ENCODE measurements at places on chromosomes 13 and 19.

DNA sequence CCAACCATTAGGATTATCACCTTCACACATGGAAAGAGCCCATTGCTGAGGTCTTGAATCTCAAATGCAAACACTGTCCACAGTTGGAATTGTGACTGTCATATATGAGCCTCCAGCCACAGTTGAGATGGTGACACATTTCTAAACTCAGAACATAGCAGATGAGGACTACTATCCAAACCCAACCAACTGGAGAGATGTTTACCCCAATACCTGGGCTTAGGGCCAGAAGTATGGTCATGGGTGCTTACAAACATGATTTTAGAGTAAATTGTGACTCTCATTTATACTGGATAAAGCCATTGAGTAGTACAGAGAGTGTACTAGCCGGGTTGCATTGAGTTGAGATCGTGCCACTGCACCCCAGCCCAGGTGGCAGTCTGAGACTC, 14.0 kb upstream of the ZNF681 start:
- DNase-seq, result no peak

DNA sequence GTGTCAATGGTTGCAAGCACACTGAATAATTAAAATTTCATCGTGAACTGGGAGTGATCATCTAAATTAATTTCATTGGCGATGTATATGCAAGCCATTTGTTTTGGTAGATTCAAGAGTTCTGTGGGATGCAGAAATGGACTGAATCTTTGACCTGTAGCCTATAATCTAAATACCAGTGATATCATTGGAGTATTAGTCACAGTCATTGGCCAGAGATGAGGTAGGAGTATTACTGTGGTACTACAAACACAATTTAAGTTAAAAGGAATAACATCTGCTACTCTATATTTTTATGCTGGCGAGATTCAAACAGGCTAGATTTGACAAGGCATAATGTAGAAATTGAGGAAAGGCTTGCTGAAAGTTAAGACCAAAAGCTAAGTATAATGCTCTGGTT, 14.0 kb downstream of the FRY start:
- no peak for DNase-seq

- DNase-seq, result no peak
These were observed 32.8 kb downstream of the ELL start for GRCh38 chr19:18488838-18489626.

- no peak for DNase-seq
These were observed 21.9 kb downstream of the RFX1 start for GRCh38 chr19:13984186-13984585.

DNA sequence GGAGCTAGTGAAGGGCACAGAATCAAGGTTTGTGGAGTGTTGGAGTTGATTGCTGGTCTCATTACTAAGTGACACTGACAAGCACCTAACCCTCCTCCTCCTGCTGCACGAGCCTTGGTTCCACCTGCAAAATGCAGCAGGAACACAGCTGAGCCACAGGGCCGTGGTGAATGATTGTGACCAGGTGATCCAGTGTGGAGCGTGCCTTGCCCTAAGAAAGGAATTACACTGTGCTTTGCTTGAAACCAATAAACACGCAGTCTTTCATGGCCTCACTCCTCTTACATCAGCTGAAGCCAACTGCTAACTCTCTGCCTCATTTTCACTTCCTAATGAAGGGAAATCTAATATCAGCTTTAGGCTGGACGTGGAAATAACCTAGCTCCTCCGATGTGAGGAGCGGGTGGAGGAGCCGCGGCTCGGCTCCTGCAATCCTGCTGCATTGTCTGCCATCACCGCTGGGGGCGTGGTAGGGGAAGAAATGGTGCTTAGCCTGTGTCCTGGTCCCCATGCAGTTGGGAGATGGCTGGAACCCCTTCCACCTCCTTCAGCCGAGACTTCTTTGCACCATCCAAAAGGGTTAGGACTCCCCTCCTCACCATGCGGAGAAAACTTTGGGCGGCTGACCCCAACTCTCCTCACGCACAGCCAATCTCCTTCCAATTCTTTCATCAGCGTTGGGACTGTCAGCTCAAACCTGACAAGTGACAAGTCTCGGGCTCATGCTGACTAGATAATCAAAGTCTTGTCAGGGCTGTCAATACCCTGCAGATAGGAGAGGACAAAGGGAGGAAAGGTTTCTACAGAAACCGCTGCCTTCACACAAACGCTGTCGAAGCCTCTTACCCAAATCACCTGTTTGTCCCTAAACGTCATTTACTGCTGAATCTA, 427.9 kb downstream of the ZNF536 start:
- DNase-seq, result no peak

GRCh38 chr19:32869966-32870573, 503 bp upstream of the SLC7A9 start:
- DNase-seq, result no peak

- no peak for DNase-seq
These were observed 179.2 kb downstream of the ABCC4 start for GRCh38 chr13:95122063-95122462.

GRCh38 chr19:3513229-3514140, 7.4 kb downstream of the FZR1 start:
- no peak for DNase-seq

GRCh38 chr19:14361824-14362223, 19.4 kb upstream of the ADGRE5 start:
- no peak for DNase-seq

GRCh38 chr13:54004026-54004699, 975.5 kb downstream of the OLFM4 start:
- no peak for DNase-seq

DNA sequence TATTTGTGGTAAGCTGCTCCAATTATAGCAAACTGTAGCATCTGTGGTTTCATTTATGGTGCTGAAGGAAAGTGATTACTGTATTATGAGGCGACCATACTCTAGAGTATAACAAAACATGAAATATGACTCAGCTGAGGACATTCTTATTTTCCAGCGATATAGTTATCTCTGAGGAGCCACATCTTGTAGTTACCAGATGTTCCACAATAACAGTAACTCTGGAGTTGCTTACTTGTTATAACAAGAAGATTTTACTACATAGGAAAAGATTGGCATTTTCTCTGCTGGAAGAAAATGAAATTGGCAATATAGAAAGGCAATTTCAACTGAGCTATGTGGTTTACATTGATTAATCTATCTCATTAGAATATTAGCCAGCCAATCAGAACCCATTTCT, 1634.2 kb downstream of the PCDH9 start:
- DNase-seq, result no peak

DNA sequence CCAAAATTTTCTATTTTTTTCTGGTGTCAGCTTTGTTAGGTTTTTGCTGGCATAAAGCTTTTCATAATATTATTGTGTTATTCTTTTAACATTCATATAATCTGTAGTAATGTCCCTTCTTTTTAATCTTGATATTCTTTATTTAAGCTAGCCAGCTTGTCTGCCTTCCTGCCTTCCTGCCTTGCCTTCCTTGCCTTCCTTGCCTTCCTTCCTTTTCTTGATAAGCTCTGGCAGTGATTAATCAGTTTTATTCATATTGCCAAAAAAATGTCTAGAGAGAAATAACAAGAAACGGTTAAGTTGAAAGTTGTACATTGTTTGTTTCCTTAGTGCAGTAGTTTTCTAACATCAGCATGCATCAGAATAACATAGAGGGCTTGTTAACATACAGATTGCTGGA, 257.5 kb downstream of the MAB21L1 start:
- DNase-seq, result no peak

- DNase-seq, result no peak
These were observed 75.5 kb upstream of the ADGRE5 start for GRCh38 chr19:14305706-14306105.

GRCh38 chr13:102983496-102983895, 82.7 kb downstream of the SLC10A2 start:
- no peak for DNase-seq

DNA sequence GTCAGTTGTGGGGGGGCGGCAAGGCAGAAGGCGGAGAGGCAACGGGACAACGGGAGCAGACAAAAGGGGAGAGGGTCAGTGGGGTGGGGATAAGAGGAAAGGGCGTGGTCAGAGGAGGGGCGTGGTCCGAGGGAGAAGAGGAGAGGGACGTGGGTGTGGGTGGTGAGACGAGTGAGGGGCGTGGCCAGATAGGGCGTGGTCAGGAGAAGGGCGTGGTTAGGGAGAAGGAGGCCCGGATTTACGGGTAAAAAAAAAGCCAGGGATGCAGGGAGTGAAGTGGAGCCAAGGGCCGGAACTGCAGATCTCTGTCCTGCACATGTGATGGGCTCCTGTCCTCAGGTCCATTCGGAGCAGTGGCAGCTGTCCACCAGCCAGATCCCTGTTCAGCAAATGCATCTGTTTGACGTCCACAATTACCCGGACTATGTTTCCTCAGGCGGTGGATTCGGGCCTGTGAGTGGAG, 21.5 kb downstream of the CPT1C start:
- DNase-seq, result no peak

DNA sequence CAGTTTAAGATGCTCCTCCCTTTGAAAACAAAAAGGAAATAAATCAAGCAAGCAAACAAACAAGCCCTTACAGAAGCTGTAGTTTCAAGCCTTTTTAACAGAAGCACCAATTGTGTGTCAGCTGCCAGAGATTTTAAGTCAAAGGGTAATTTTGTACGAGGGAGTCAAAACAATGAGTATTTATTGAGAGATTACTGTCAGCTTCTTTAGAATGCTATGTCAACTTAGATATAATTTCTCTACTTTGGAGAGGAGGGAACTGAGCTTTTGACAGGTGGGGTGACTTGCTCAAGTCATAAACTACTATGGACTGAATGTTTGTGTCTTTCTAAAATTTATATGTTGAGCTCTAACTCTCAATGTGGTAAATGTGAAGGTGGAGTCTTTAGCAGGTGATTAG, 10.5 kb upstream of the CBY2 start:
- DNase-seq, result no peak

- no peak for DNase-seq
These were observed 175.2 kb downstream of the ENOX1 start for GRCh38 chr13:43611281-43612273.

GRCh38 chr13:30339738-30340330, 32.5 kb upstream of the KATNAL1 start:
- DNase-seq, result no peak

DNA sequence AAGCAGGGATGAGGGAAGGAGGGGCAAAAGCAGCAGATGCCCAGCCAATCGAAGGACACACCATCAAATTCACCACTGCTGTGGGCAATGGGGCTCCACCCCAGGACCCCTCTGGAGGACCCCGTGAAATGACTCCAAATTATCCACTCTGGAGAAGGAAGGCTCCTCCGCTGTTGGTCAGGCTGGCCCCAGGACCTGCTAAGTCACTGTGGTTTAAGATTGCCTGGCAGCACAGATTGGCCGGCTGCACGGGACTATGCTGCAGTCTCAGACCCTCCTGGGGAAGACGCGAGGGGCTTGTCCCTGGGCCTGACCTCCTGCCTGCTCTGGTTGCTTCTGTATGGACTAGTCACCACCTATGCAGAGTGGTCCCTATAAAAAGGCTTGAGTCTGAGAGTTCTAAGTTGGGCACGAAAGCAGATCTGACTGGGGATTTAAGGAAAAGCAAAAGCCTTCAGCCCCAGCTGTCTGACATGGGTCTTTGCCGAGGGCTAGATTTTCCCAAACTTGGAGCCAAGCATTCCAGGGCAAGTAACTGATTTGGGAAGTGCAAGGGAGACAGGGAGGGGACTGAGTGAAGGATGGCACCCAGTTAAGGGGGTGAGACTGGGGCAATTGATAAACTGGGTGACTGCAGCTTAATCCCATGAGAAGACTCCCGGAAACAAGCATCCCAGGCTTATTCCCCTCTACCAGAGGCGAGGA, 91.7 kb downstream of the TSHZ3 start:
- no peak for DNase-seq

GRCh38 chr13:40508767-40509342, 157.6 kb downstream of the FOXO1 start:
- DNase-seq, result no peak

GRCh38 chr13:19767966-19768365, 14.8 kb downstream of the PSPC1 start:
- DNase-seq, result no peak

GRCh38 chr13:48892688-48893075, 83.0 kb upstream of the FNDC3A start:
- no peak for DNase-seq

DNA sequence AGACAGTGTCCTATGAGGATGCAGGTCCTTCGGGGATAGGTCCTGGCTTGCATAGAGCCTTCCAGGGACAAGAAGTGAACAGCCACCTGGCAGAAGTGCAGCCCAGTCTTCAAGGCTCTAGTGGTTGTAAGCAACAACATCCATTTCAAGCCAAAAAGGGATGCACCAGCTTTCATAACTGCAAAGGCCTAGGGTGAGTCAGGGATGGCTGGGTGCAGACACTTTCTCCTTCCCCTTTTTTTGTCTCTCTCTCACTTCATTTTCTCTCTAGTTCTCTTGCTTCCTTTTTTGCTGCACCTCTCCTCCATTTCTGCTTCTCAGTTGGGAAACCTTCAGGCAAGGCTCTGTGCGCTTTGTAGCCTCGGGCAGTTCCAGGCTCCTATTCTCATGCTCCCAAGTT, 196.2 kb upstream of the ZNF536 start:
- no peak for DNase-seq

- DNase-seq, result no peak
These were observed 204.7 kb downstream of the SHISA2 start for GRCh38 chr13:25847145-25847544.

- no peak for DNase-seq
These were observed 1.9 kb upstream of the ZNF653 start for GRCh38 chr19:11507370-11508078.
